H7 (cell line): ENCODE measurements at places on chromosomes 4 and X. TPM values are rescaled to one million over a fixed set of nuclear protein-coding genes. Genes with fewer than 3 reads are reported as not detected.

- DNase-seq: no peak
These were observed 216.8 kb upstream of the FAT1 start for GRCh38 chr4:186940476-186940875.

DNA sequence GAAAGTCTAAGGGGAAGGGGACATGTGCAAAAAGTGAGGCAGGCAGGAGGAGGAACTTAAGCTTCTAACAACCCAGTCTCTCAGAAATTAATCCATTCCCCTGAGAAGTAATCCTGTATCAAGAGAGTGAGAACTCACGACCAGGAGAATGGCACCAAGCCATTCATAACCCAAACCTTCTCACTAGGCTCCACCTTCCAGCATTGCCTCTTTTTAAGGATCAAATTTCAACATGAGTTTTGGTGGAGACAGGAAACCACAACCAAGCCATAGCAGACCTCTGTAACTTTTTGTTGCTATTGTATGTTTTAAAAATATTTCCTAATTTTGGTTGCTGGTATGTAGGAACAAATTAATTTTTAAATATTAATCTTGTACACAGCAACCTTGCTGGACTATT, 32.8 kb downstream of the PASD1 start:
- no peak for DNase-seq

GRCh38 chr4:98179951-98180350, 36.7 kb upstream of the STPG2 start:
- DNase-seq: no peak

The CCDC160 gene
- total RNA-seq: 3.0 and 4.4 TPM in 2 replicates

The CXCR3 gene
- total RNA-seq: not detected in 2 replicates

- no peak for DNase-seq
These were observed 90.3 kb downstream of the ANTXR2 start for GRCh38 chr4:79982601-79983322.

- no peak for DNase-seq
These were observed 42.7 kb upstream of the PHEX start for GRCh38 chrX:21989384-21989783.

- DNase-seq: no peak
These were observed 66.9 kb upstream of the PROM1 start for GRCh38 chr4:16150716-16151115.

The RIPPLY1 gene
- 0.24 TPM in 1 of 2 replicates, not detected in the other for total RNA-seq

DNA sequence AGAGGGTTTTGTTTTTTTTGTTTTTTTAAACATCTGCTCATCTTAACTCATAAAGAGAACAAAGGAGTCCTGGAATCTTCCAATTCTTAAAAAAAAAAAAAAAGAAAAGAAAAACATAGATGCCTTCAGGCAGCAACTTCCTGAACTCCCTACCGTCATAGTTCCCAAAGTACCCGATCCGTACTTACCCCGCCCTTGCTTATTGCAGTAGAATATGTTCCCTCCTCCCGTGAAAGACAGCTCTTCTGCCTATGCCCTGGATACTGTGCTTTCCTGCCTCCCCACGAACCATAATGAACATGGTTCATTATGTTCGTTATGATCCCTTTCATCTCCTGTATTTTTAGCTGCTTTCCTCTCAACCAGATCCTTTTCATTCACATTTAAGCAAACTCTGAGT, 40.3 kb downstream of the KLHL5 start:
- DNase-seq: no peak

The CENPVL1 gene
- total RNA-seq: 1.3 and 1.4 TPM in 2 replicates

The GPC3 gene
- 73.2 and 81.0 TPM in 2 replicates for total RNA-seq

DNA sequence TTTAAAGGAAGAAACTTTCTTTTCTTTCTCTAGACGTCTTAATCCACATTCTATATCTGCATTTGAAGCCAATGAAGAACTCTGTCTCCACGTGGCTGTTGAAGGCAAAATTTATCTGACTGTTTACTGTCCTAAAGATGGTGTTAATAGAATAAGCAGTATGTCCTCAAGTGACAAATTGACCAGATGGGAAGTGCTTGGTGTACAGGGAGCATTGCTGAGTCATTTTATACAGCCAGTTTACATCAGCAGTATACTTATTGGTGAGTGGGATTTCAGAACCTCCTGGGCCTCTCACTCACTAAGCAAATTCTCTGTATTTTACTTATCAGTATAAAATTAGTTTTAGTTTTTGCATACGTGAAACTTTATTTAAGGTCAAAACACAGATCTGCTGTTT, 33.7 kb downstream of the ADAD1 start:
- no peak for DNase-seq

DNA sequence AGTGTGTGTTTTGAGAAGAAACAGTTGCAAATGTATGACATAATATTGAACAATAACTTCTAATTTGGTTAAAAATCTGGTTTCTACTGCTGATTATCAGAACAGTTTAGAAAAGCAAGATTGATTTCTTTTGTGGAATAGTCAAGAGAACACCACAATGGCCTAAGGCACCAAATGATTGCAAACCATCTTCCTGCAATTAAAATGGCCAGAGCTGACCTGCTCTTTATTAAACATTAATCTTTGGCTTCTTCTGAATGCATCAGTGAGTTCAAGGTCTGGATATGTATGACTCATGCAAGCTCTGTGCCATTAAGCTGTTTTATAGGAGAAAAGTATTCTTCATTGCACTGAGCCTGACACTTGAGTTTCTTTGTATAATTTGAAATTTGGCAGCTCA, 107.8 kb upstream of the PDHA2 start:
- no peak for DNase-seq

The PAGE5 gene
- total RNA-seq: not detected in 2 replicates

The ELF2 gene
- total RNA-seq: 29.9 and 45.6 TPM in 2 replicates

- DNase-seq: no peak
These were observed 315.5 kb downstream of the CAMK2D start for GRCh38 chr4:113446019-113446418.

The COX7B2 gene
- total RNA-seq: not detected in 2 replicates

DNA sequence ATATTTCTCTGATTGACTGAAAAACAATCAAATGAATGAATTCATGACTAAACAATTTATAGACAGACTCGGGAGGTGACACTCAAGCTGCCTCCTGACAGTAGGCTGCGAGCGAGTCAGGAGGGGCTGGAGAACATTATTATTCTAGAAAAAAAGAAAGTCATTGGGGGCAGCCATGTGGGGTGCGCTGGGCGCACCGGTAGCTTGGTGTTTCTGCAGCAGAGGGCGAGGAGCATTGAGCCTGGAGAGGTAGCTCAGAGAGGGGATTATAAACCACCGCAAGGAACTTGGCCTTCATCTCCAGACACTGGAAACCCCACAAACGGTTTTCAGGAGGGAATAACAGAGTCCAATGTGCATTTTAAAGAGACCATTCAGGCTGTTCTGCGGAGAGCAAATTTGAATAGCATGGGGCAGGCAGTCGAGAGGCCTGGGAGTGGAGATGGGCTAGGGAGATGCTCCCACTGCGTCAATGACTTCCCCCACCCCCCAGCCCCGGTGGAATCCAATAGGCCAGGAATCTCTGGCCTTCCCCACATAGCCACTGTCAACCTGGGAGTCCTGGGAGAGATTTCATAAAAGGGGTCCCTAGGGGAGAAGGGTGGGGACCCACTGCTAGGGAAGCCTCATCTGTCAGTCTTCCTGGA, 168.3 kb downstream of the BCOR start:
- peak; percentile 50 for DNase-seq
